ENCODE measurements at places on chromosomes 6 and 20. TPM values are rescaled to one million over a fixed set of nuclear protein-coding genes. Genes with fewer than 3 reads are reported as not detected.
A peak's percentile ranks its signal among the peaks of the same experiment; 100 is the strongest.

GRCh38 chr6:134529921-134530320 is 212.0 kb upstream of the SGK1 start:
- no peak for DNase-seq

GRCh38 chr6:107689190-107689589 is 134.9 kb downstream of the SCML4 start:
- no peak for DNase-seq

DNA sequence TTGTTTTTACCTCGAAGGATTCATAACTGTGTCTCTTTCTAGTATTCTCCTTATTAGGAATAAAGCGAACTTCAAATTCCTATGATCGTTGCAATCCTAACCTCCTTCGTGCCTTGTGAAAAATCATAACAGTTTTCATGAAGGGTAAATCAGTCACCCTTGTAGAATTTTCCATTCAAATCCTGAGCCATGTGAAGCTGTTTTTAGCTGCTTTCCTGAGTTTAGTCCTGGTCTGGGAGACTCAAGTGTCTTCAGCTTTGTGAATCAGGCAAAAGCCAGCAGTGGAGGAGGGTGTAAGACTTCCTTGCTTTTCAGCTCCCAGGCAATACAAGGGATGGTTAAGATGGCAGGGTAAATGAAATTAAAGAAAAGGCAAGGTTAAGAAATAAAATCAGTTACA is 24.3 kb downstream of the GCNT2 start:
- no peak for DNase-seq

FGD2 gene
- polyA plus RNA-seq, result 5.8 TPM

DNA sequence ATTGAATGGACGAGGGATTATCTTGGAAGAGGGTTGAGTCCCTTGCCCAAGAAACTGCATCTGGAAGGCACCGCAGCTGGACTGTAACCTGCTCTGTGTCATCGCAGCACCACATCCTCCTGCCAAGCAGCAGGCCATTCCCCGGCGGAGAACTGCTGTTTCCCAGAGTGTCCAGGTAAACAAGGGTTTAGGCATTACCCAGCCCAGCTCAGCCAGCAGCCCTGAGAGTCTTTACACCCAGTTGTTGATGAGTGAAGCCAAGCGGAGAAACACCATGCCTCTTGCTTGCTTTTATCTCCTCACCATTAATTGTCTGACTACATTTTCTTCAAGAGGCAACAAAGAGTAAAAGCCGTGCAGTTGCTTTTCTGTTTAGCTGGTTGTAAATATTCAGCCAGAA is 104.1 kb downstream of the CDH4 start:
- DNase-seq, result no peak

GRCh38 chr6:154928325-154928922 is 66.7 kb upstream of the TIAM2 start:
- DNase-seq, result peak; percentile 52

MYBL2 gene
- 1.6 TPM for polyA plus RNA-seq

- no peak for DNase-seq
Observed at GRCh38 chr20:47927944-47928343, 142.7 kb upstream of the SULF2 start.

F13A1 gene
- 0.46 TPM for polyA plus RNA-seq

DNA sequence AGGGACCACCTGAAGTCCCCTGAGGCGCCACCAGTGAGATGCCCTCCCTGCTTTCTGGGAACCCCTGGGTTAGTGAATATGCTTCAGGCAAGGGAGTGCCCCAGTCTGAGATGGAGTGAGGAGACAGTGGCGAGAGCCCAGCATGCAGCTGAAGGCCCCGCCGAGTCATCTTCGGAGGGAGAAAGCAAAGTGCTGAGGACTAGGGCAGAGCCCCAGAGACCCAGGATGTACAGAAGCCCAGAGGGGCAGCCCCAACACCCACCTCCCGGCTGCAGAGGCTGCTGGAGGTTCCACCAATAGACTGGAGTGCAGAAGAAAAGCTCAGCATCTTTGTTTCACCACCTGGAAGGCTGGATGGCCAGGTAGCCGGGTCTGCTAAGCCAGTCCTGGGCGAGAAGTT is 14.1 kb downstream of the ANKRD60 start:
- no peak for DNase-seq

SNX9 gene
- 16.4 TPM for polyA plus RNA-seq

GRCh38 chr6:149961728-149962425 is 1.9 kb upstream of the ULBP1 start:
- DNase-seq, result no peak

- no peak for DNase-seq
Observed at GRCh38 chr20:14922503-14923267, 585.3 kb upstream of the FLRT3 start.

TXLNB gene
- polyA plus RNA-seq, result 0.15 TPM

GRCh38 chr6:87473419-87473903 is 687 bp downstream of the SLC35A1 start:
- no peak for DNase-seq

DNA sequence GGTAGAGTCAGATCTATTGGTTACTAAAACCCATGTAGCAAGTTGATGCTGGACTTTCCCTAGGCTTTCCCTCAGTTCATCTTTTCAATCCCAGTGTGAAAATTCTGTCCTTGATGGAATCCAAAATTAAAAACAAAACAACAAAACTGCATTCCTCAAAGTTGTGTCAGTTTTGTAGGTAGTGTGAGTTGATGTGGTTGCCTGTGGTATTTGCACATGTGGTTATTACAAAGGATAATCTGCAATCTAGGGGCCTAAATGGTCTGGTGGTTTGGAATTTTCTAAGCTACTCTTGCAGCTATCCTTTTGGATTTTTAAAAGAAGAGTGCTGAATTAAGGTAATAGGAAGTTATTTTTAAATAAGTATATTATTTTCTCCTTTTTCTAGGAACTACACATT is 132.2 kb upstream of the SCGN start:
- DNase-seq, result no peak

GRCh38 chr6:40480678-40481077 is 106.5 kb downstream of the LRFN2 start:
- DNase-seq, result no peak

- no peak for DNase-seq
Observed at GRCh38 chr20:32984196-32984595, 20.0 kb downstream of the SUN5 start.

DNA sequence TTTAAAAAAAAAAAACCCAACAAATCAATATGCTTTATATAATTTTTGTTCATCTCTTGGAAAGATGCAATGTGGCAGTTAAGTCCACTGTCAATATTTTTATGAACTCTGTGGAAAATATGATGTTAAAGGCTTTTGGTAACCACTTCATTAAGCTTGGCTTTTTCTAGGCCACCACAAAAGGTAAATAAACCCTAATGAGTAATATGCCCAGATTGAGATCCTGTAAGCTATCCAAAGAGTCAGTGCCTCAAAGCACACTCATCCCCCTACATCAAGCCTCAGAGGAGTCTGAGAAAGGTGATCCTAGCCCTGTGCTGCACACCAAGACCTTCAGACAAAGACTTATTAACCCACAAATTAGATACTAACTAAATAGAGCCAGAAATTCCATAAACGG is 121.1 kb downstream of the CDC5L start:
- DNase-seq, result no peak

- peak; percentile 41 for DNase-seq
Observed at GRCh38 chr6:43952746-43953145, 174.5 kb downstream of the MRPL14 start.

DNA sequence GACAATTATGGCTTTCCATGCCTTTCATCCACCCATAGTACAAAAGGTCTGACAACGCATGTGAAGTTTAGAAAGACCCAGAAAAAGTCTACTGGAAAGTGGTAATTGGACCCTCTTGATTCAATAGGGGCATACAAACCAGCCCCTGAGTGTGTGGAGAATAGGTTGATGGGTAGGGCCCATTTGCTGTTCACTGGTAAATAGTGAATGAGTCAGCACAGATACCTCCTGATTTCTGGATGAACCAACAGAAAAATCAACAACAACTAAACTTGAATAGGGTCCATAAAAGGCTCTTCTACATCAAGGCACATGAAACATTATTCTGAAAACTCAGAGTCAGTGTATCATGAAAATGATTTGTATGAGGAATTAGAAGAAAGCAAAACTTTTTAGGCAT is 235.4 kb upstream of the SLC35B3 start:
- DNase-seq, result no peak

GRCh38 chr20:10540636-10541493 is 105.8 kb downstream of the SLX4IP start:
- DNase-seq, result no peak

DNA sequence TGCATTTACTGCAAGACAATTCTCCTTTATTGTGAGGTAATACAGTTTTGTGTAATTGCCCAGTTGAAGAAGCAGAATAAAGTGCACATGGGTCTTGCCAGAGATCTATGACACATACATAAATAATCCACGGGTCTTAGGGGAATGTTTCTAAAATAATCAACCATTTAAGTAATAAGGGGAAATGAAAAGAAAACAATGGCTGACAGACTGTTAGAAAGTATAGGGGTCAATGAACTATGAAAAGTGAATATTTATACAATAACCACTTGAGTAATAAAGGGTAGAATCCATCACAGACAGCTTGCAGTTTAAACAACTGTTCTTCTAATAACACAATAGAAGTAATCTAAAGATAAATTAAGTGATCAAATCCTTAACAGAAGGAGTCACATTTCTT is 477.2 kb downstream of the EYS start:
- DNase-seq, result no peak

SPATA25 gene
- 0.43 TPM for polyA plus RNA-seq

SLPI gene
- 128 TPM for polyA plus RNA-seq

- DNase-seq, result no peak
Observed at GRCh38 chr6:144957236-144957937, 672.3 kb downstream of the UTRN start.

GRCh38 chr20:48597521-48598302 is 230.1 kb downstream of the PREX1 start:
- no peak for DNase-seq

DNA sequence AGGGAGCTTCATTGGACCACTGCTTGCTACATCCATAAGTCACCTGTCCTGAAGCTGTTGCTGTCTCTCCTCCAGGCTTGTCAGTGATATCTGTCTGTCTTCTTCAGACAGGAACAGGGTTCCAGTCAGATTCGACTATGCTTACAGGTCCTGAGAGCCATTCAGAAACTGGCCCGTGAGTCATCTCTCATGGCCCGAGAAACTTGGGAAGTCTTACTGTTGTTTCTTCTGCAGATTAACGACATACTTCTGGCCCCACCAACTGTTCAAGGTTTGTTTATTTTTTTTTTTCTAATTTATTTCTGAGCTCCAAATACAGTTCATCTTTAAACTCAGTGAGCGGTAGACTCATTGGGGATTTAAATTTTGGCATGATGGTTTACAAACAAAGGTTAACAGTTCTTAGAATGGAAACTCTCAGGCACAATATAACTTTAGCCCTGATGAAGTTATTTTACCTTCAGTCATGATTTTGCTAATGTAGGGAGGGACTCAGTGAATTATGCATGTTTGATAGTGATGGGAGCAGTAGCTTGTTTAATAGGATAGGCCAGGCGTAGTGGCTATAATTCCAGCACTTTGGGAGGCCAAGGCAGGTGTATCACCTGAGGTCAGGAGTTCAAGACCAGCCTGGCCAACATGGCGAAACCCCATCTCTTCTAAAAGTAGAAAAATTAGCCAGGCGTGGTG is 24.7 kb downstream of the RALGAPB start:
- DNase-seq, result no peak

DNA sequence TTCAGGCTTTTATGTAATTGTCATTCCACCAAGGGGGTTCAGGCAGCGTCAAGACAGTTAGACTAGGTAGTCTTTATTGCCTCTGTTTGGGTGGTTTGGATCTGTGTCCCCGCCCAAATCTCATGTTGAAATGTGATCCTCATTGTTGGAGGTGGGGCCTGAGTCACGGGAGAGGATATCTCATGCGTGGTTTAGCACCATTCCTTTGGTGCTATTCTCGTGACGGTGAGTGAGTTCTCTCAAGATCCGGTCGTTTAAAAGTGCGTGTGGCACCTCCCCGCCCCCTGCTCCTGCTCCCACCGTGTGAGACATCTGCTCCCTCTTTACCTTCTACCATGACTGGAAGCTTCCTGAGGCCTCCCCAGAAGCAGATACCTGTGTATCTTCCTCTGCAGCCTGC is 51.3 kb upstream of the FOXC1 start:
- no peak for DNase-seq

GRCh38 chr20:23179766-23180403 is 93.8 kb upstream of the CD93 start:
- no peak for DNase-seq

DNA sequence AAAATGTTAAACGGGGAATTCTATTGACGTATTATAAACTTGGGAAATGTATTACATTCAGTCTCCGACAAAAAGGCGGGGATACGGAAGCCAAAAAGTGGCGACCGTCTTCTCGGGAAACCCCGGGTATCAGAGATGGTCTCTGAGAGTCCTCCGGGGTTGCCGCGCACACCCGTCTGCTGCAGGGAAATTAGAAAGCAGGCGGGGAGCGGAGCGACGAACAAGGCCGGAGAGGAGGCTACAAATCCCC is 1.5 kb downstream of the SALL4 start:
- DNase-seq, result peak; percentile 55

WFDC10B gene
- polyA plus RNA-seq, result not detected

LTV1 gene
- 14.5 TPM for polyA plus RNA-seq

DNA sequence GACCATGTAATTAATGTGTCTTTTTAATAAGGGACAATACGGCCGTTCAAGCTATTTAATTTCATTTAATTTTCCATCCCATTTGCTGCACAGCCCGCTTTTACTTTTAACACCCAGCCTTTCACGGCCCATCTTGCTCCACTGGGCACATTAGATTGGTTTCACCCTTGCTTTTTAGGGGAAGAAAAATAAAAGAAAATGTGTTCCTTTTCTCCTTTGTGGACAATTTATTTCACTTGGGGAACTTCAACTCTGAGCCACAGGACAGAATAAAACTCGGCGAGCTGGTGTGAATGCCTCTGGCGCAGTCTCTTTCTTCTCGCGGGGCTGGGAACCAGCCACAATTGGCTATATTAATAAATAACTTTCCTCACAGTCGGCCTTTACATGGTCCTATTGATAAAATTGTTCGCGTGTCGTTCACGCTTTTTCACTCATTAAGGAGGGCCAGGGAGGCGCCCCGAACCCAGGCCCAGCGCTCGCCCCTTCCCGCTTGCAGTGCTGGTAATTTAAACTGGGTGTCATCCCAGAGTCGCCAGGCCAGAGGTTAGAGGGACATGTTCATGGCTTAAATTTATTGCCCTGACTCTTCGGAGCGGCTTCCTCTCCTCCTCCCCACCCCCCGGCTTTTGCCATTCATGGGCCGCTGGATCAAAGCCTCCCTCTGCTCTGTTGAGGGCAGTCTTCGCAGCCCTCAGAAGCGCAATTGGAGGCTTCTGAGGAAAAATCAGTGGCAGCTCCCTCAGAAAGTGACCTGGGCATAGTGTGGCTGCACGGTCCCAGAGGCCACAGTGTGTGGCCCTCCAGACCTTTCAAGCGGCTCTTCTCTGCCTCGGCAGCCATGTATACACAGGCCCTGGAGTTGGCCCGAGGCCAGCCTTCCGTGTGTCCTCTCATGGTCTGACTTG is 2.2 kb upstream of the PRDM13 start:
- DNase-seq, result no peak

Data from liver (tissue), 10 donors.